Stimulated activated CD4-positive, alpha-beta T cell treated with anti-CD3 and anti-CD28 coated beads, Interleukin-1b, Interleukin-23, amount 100 ng/mL, for 4 hours (primary cell): ENCODE measurements at places on chromosomes 6 and 20.

DNA sequence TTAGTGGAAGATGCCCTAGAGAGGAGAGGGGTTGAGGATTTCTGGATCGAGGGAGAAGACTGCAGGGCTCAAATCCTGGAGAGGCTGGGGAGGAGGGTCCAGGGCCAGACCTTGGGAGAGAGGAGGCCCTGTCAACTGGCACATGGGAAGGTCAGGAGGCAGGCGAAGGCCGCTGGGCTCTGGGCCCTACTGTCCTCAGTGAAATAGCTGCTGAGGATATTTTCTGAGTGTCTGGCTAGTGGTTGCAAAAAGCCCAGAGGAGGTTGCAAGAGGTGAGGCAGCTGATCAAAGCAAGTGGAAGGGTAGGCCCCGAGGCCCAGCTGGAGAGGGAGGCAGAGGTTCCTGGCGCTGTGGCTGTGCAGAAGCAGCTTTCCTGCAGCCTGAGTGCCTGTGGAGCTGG, 103.4 kb upstream of the MLN start:
- no peak for DNase-seq

- DNase-seq: no peak
Observed at GRCh38 chr20:54268941-54269340, 61.1 kb downstream of the PFDN4 start.

DNA sequence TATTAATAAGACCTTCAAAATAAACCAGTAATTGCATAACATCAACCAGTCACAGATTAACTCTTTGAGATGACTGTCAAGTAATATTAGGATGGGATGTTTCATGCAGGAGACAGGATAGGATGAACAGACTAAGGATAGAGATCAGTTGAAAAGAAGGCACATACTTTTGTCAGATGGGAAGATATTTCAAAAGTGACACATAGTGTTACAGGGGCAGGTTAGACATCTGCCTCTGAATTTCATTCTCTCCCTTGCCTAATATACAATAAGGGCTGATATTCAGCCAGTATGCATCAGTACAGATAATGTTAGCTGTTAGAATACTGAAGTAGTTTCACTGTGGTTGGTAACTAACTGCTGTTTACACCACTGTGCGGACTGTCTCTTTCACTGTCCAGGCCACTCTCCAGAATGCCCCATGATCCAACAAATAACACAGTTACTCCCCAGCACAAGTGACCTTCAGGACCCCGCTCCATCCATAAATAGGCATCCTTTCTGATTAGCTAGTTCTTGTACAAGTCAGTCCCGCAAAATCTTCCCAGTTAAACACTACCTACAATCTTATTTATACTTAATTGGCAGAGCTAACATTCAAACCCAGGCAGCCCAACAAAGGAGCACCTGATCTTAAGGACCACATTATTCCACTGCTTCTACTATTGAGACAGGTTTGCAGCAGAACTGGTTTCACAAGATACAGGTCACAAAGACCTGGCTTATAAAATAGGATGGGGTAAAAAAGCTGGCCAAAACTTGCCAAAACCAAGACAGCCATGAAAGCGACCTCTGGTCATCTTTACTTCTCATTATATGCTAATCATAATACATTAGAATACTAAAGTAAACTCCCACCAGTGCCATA, 21.9 kb upstream of the PLN start:
- no peak for DNase-seq

DNA sequence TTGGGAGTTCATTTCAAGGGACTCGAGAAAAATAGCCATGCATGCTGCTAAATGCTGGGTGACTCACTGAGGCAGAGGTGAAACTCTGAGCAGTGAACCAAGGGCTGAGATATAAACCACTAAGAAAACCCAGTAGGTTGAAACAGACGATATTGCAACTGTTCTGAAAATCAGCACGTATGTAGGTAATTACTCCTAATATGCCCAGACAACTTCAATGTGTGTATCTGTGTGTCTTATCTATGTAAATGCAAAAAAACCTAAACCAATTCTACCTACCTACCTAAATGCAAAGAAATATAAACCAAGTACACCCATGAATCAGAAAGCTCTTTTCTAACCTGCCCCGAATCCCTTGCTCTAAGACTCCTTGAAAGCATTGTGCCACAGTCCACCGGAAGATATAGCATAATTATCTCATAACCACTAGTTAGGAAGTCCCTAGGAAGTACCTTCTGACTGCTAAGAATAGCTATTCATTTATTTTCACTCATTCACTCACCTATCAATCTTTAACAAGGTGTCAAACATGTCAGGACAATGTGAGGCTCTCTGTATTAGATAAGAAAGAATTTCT, 458.7 kb upstream of the RUNX2 start:
- no peak for DNase-seq

DNA sequence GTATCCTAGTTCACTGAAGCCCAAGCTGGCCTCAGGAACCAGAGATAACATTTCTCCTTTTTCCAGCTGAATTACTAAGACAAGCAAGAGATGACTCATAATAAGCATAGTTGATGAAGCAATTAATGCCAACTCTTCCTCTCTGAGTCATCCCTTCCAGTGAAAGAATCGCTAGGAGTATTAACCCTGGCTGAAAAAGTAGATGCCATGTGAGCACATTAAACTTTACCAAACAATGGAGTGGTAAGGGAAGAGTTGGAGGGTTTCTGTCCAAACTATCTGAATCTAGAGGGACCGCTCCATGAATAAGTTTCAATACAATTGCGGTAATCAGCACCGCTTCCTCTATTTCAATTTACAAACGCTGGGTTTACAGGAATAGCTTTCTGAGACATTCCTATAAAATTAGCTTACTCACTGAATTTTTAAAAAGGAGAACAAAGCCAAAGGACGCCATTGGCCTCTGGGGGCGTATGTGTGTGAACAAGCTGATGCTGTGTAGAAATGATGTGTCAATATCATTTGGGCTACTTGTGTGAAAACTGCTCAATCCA, 48.3 kb downstream of the ATXN1 start:
- no peak for DNase-seq

DNA sequence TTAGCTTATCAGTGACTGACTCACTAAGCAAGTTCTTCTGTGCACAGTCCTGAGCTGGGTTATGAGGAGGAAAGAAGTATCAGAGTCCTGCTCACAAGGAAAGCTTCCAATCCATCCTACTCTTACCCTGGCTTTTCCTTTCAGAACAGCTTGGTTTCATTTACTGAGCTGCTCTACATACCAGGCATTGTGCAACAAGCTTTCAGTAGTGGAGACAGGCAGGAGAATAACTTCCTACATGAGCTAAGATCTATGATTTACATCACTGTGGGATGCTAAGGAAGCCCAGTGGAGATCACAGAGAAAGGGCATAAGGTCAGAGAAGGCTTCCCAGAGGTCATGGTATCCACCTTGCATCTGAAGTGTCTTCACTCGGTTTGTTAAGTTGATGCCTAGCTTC, 144.5 kb downstream of the MAP3K7 start:
- no peak for DNase-seq
